Midbrain (tissue), 1 donor: ENCODE measurements at places on chromosomes 1 and 21.

DNA sequence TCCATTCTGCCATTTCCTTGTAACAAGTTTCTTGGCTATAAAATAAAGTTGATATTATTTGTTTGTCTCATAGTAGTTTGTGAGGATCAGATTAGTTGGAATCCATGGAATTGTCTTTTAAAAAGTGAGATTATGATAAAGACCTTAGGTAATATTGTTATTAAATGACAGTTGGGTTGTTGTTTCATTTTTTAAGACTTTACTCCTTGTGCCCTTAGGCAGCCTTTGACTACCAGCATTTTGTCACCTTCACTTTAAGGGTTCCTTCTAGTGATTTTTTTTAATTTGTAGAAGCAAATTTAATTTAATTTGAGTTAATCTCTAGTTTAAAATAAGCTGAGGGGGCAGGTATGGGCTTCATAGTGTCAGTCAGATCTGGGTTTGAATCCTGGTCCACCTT, 84.6 kb upstream of the ZNF326 start:
- no peak for DNase-seq

DNA sequence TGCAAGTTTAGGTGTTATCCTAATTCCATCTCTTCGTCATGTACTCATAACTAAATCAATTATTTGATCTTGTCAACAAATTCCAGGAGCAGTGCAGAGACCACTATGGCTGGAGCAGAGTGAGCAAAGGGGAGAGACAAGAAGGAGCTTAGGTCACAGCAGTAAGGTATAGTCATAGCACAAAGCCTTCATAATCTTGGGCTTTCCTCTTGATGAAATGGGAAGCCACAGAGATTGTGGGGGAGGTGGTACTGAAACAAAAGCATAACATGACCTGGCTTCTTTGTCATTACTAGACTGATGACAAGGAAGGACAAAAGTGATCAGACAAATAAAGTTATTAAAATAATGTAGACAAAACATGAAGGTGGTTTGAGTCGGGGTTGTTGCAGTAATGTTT, 60.1 kb upstream of the PTGS2 start:
- DNase-seq: no peak

DNA sequence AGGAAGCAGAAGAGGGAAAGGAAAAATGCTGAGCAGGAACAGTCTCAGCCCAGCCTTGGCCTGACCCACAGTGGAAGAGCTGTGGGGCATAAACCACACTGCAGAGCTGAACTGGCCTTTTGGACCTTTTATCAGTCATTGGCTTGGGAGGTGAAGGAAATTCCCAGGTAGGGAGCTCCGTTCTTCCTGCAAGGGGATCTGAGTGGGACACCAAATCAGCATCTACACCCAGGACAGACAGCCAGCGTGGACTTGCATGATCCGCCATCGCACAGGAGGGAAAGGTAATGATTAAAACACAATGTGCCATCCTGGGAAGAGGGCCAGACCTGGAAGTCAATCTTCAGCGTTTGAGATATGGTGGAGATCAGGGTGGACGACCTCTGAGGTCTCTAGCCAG, 1.2 kb upstream of the MTFR1L start:
- no peak for DNase-seq

- no peak for DNase-seq
These were observed 49.8 kb downstream of the ZBTB18 start for GRCh38 chr1:244100704-244101453.

GRCh38 chr1:111739194-111739924, at the start of gene INKA2:
Gene INKA2 (minus strand): TSS chr1:111739395. CDS start chr1:111739242, 153 bp downstream.
- DNase-seq: peak; percentile 92
